Esophagus muscularis mucosa (tissue), 4 donors: ENCODE measurements at places on chromosomes 1 and 21.

DNA sequence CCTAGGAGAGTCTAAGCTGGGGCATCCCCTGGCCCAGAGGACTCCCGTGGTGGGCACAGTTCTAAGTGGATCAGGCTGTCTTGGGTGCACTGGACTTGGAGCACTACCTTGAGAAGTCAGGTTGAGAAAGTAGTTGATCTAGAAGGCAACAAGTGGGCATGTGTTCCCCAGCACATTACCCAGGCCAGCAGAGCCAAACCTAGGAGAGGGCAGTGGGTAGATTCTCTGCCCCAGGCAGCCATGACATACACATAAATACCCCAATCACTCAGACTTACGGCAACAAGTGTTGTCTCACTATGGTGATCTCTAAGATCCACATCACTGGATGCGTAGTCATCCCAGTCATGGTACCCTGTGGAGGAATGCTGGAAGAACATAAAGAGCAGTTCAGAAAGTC lies 1.6 kb upstream of the PMF1 start:
- DNase-seq: no peak

DNA sequence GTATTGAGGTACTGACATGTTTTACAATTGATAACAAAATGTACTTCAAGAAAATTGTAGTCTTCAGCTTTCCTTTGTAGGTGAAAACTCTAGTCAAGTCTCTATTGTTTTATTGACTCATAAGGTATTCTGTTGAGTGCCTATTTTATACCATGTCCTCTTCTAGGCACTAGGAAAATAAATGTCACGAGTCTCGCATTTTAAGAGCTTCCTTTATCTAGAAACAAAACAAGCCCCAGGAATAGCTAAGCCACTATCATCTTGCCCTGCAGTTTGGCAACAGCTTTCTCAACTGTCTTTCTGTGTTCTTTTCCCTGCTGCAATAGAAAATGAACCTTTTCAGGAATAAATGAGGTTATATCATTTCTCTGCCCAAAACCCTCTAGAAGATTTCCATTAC lies 288.5 kb upstream of the NEGR1 start:
- no peak for DNase-seq

DNA sequence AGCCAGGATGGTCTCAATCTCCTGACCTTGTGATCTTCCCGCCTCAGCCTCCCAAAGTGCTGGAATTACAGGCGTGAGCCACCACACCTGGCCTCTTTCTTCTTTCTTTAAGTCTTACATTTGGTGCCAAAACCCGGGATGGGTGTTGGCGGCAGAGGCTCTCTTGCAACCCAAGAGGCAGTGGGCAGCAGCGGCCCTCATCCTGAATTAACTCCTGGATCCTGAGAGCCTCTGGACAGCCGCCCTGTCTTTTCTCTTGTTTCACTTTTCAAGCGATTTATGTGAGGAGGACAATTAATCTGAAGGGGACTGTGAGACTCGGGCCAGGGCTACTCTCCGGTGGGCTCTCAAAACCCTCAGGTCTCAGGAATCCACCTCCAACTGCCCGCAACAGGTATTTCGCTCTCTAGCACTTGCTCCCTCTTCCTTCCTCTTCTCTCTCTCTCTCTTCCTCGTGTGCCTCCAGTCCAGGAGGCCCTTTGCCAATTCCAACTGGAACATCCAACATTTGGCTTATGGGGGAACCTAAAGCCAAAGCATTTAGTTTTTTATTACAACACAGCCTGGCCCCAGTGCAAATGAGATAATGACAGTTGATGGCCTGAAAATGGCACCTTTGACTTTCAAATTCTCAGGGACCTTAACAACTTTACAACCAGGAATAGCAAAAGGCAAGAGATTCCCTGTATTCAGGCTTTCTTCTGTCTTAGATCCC lies 18.1 kb upstream of the SLC2A5 start:
- DNase-seq: no peak

GRCh38 chr1:162145966-162146696 lies 76.6 kb downstream of the NOS1AP start:
- DNase-seq: no peak

DNA sequence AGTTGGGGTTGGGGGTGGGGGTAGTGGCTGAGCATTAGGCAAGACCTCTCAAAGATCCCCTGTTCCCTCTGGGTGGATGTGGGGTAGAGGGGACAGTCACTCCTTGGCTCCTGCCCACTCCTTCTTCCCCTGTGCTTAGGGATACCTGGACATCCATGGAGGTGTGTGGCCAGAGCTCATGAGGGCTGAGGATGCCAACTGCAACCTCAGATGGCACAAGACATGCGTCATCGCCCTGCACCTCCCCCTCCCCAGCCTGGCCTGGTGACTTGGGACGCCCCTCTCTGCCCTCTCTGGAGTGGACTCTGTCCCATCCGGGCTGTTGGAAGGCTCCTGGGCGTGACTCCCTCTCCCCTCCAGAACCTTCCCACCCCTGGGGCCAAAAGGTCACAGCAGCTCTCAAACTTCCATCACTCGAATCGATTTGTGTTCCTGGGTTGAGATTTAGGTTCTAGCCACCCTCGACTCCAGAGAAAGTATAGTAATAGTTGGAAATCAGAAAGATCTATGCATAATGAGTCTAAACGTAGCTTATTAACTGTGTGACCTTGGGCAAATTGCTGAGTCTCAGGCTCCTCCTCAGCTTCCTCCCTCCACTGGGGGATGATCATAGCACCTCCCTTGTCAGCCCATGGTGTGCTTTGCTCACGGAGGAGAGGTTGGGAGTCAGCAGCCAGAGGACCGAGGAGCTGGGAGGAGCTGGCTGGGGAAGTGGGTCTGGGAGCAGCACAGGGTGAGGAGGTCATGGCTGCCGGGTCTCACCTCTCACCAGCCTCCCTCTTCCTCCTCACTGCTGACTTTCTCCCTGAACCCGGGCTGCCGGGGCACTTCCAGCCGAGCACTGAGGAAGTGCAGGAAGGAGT lies 2.2 kb upstream of the PTPN7 start:
- DNase-seq: no peak

GRCh38 chr21:31912501-31912900 lies 39.7 kb downstream of the HUNK start:
- no peak for DNase-seq

DNA sequence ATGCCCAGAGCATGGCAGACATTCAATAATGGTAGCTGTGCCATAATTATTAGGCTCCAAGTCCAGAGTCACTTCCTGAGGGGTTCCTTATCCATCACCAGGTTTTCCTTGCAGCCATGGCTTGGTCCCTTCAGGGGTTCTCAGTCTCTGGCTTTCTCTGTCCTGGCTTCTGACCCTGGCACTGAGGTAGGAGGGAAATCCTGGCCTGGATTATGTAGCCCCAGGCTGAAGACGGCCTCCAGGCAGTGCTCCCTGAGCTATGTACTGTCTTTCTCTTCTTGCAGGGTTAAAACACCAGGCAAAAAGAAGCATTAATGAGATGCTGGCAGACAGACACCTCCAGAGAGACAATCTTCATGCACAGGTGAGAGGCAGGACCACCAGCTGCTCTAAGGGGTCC lies 9.5 kb upstream of the PADI3 start:
- DNase-seq: no peak

- peak; percentile 87 for DNase-seq
These were observed 80.9 kb upstream of the SYT6 start for GRCh38 chr1:114234408-114235124.

DNA sequence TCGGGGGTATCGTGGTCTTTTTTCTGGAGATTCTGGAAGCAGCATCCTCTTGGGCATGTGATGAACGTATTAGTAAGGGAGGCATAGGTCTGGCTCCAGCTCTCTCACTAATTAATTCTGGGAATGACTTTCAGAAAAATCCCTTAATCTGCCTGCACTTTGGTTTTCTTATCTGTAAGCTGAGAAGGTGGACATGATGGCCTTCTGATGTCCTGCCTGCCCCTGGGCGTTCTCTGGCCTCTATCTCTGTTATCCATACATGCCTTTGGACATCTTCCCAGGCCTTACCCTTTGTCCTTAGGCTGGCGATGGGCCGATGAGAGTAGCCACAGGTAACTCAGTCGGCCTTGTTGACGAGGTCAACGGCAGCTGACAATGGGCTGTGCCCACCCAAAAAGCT lies 8.8 kb downstream of the NTRK1 start:
- no peak for DNase-seq

- no peak for DNase-seq
These were observed 70.7 kb downstream of the PGM1 start for GRCh38 chr1:63663873-63664272.

DNA sequence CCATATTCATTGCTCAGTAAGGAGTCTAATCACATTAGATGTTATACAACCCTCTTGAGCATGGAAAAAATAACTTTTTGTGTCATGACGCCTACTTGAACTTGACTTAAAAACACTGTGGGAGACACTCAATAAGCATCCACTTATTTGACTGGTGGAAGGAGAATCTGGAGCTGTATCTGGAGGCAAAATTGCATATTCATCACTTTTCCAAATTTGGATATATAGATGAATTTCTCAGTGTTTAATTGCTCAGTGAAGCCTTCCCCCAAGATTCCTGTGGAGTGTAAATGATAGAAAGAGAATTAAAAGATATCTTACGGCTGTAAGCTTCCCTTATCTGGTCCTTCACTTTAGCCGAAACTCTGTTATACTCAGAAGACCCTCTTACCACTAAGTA lies 610.7 kb upstream of the ADGRL2 start:
- DNase-seq: no peak

DNA sequence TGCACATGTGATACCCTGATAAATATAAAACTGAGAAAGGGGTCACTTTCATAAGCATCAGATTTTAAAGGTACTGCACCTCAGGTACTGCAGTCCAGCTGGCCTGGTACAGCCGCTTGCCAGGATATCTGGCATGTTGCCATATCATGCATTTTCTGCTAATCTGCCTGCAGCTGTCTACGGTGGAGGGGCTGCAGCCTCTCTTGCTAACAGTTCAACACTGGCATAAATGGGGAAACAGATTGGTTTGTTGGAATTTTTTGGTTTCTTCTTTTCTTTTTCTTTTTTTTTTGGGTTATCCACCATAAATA lies 71.5 kb downstream of the MIS18A start:
- no peak for DNase-seq

DNA sequence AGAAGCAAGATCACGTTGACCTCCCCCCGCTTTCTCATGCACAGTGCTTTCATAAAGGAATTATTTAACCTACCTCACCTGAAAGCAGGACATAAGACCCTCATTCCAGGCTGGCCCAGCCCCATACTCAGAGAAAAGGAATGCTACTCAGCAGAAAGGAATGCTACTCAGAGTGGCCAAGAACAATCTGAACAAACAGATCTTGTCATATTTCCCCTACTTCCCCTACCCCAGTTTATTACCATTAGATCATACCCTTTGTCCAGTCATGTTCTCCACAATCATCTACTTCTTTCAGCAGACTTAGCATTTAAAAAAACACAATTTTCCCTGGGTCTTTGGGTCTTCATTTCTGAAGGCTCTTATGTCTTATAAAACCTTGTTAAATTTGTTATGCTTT lies 89.8 kb downstream of the SLC16A1 start:
- no peak for DNase-seq
